ENCODE measurements at places on chromosomes 5 and 9. TPM values are rescaled to one million over a fixed set of nuclear protein-coding genes. Genes with fewer than 3 reads are reported as not detected.
A peak's percentile ranks its signal among the peaks of the same experiment; 100 is the strongest.

DNA sequence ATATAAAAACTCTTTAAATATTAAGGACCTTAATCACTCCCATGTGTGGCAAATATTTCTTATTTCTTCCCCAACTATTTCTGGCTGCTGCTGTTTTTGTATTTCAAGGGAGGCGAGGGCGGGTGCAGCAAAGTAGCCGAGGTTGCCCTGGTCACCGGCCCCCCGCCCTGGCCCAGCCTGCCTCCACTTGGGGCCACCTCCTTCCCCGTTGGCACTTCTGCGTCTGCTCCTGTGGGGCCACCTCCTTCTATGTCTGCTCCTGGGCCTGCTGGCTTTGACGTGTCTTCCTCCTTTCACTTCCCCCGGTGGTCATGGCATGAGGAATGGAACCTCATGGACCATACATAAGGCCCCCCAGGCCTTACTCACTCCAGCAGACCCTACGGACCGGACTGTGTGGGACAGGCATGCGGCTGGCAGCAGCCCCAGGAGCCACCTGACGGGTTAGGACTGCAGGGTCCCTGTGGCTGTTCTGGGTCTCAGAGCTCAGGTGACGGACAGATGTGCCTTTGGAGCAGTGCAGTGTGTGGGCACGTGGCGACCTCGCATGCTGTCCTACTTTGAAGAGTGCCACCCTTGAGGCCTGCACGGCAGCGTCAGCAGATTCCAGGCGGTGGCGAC, 5.8 kb upstream of the ENTPD8 start:
- DNase-seq, result no peak

GRCh38 chr5:26757941-26758340, 280.4 kb downstream of the CDH9 start:
- DNase-seq, result no peak

DNA sequence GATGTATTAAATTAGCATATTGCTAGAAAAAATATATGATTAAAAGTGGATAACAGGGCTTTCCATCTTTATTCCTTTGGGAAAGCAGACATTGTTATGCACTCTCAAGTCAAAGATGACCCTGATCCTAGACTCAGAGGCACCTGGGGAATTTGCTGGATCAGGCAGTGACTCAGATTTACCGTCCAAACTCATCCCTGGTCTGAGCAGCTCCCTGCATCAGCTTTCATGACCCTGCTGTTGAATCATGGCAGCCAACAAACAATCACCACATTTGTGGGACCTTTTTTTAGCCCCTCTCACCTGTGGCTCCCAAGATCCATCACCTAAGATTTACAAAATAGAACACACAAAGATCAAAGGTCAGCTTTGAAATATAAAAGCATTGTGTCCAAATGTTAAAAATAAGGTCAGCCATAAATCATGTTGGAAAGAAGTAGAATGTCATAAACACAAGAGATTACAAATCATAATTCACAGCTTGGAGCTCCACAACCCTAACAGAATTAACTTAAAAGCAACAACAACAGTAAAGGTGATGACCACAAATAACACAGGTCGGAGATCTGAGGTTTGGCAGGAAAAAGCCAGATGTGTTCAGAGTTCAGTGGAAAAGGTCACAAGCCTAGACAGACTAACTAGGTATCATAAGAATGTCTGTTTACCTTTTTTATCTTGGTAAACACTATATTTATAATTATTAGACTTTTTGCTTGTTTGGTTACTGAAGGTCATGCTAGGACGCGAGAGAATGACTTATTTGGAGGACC, 55.5 kb downstream of the ZFAND5 start:
- peak; percentile 59 for DNase-seq

DNA sequence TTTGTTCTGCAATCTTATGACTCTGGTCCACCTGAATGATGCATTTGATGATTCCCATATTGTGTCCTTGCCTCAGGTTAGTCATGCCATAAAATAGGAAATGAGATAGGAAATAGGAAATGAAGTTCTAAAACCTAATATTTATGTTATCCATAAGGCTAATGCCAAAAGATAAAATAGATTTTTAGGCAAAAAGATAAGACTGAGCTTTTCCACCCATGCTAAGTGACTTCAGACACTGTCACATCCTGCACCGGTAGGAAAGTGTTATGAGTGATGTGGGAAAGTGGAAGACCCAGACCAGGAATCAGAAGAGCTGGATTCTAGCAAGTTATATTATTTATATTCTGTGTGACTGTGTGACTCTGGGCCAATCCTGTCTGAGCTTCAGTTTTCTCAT, 600.8 kb upstream of the DMAC1 start:
- no peak for DNase-seq

The MCTP1 gene
- 22.3 TPM for total RNA-seq

DNA sequence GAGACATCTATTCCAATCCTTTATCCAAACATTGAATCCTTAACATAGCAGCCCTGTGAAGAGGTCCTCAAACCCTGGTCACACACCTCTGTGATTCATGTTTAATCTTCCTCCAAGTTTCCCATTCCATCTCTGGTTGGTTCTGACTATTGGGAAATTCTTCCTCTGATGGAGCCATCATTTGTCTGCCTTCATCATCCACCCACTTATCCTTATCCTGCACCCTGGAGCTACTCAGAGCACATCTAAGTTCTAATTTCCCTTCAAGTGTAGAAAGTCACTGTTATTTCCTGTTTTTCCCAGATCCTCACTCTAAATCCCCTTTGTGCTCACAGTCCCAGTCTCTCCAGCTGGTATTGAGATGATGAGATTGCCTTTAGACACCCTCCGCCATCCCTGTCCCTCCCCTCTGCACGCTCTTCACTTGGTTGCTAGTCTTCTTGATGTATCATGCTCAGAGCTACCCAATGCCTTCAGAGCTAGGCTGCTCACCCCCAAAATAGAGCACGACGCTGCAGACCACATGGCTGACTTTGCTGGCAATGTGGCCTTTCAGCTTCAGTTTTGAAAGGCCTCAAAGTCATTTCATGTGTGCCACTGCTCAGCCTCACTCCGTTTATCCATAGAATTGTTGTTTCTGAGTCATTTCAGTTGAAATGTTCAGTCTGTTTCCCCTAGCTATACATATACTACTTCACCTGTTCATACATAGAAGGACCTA, 154.3 kb downstream of the PALM2AKAP2 start:
- no peak for DNase-seq

The GBGT1 gene
- 3.1 TPM for total RNA-seq

DNA sequence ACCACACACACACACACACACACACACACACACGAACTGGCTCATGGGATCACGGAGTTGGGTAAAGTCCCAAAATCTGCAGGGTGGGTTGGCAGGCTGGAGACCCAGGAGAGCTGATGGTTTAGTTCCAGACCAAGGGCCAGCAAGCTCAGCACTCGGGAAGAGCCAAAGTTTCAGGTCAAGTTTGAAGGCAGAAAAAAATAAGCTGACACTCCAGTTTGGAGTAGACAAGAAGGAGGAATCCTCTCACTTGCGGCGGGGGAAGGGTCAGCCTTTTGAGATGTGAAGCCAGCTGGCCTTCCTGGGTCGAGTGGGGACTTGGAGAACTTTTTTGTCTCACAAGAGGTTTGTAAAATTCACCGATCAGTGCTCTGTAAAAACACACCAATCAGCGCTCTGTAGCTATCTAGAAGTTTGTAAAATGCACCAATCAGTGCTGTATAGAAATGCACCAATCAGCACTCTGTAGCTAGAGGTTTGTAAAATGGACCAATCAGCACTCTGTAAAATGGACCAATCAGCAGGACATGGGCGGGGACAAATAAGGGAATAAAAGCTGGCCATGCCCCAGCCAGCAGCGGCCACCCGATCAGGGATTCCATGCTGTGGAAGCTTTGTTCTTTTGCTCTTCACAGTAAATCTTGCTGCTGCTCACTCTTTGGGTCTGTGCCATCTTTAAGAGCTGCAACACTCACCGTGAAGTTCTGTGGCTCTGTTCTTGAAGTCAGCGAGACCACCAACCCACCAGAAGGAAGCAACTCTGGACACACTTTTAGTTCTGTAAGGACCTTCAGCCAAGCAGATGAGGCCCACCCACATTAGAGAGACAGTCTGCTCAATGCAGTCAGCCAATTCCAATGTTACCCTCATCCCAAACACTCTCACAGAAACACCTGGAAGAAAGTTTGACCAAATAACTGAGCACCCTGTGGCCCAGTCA, 37.8 kb upstream of the UNC5A start:
- no peak for DNase-seq

- no peak for DNase-seq
Measured at GRCh38 chr5:151881621-151882225, 42.9 kb downstream of the GLRA1 start.

DNA sequence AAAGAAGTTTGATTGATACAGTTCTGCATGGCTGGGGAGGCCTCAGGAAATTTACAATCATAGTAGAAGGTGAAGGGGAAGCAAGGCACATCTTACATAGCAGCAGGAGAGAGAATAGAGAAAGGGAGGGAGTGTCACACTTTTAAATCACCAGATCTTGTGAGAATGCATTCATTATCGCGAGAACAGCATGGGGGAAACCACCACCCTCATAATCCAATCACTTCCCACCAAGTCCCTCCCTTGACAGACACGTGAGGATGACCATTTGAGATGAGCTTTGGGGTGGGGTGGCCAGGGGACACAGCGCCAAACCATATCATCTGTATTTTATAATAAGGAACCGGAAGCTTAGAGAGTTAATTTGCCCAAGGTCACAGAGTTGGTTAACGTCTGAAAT, 13.7 kb upstream of the FOCAD start:
- DNase-seq, result no peak

- no peak for DNase-seq
Measured at GRCh38 chr5:122761115-122761514, 13.8 kb upstream of the SNX2 start.

The NPR3 gene
- total RNA-seq, result 2.8 TPM

GRCh38 chr5:124421584-124421983, 324.9 kb downstream of the ZNF608 start:
- DNase-seq, result no peak

DNA sequence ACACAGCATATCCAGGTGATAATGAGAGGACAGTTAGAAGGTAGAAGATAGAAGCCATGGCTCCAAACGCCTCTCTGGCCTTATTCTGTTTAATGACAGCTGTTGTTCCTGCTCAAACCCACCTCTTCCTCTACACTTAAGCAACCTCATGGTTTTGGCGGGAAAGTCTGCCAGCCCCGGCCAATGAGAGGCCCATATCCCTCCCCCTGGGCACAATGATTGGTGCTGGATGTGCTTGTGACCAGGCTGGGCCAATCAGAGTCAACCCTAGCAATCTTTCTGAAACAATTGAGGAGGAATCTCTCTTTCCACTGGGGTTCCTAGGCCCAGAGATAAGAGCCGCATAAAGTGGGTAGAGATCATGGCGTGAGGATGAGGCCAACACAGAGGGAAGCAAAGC, 4.8 kb upstream of the GFI1B start:
- no peak for DNase-seq

DNA sequence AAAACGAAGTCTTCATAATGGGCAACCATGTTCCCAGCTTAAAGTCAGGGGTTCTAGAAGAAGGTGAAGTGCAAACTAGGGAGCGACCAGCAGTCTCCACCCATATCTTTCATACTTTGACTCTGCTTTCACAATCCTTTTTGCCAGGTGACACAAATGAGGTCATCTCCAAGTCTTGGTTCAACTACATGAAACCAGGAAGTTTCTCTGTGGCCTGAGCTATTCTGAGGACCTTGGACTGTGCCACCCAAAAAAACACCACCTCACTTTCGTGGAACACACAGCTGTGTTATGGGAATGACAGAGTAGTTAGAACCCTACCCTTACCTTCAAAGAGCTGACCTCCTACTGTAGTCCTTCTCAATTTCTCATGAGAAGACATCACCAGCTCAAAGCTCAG, 309.2 kb downstream of the AGTPBP1 start:
- no peak for DNase-seq

The CD72 gene
- 0.60 TPM for total RNA-seq

- DNase-seq, result no peak
Measured at GRCh38 chr5:17444496-17444895, 53.5 kb upstream of the TAF11L2 start.

- DNase-seq, result no peak
Measured at GRCh38 chr5:36519881-36520280, 86.5 kb upstream of the SLC1A3 start.

- DNase-seq, result peak; percentile 65
Measured at GRCh38 chr9:3848445-3849114, 322.8 kb upstream of the RFX3 start.

GRCh38 chr9:125633116-125633745, 73.8 kb downstream of the MAPKAP1 start:
- DNase-seq, result peak; percentile 13

The ZNF483 gene
- total RNA-seq, result 5.7 TPM

The SPATA31C1 gene
- total RNA-seq, result not detected

- DNase-seq, result peak; percentile 94
Measured at GRCh38 chr9:36101916-36102741, 34.4 kb upstream of the GLIPR2 start.

- DNase-seq, result no peak
Measured at GRCh38 chr9:136798708-136799078, 2.6 kb downstream of the CCDC183 start.

GRCh38 chr9:133455936-133456335, 3.8 kb upstream of the CACFD1 start:
- no peak for DNase-seq

GRCh38 chr5:15363601-15364000, 136.4 kb upstream of the FBXL7 start:
- no peak for DNase-seq

- peak; percentile 97 for DNase-seq
Measured at GRCh38 chr5:113162770-113163169, 186.2 kb downstream of the DCP2 start.

- peak; percentile 97 for DNase-seq
Measured at GRCh38 chr5:151083081-151083676, 2.3 kb upstream of the TNIP1 start.

- DNase-seq, result no peak
Measured at GRCh38 chr5:134512661-134512999, 12.8 kb upstream of the JADE2 start.

DNA sequence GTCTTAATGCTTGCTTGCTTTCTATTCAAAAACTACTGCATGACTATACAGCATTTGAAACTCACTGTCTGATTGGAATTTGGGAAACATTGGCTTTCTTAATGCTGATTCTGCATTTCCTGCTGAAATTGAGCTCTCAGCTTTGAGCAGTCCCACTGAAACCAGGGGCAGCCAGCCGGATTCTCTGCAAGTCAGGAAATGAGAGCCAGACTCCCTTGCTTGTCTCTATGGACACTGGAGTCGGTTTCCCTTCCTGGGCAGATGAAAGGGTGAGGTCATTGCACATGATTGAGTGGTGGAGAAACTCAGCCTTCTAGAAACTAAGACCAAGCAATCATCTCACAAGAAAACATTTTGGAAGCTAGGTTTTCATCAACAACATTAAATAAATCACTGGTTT, 119.7 kb upstream of the SPATA31C2 start:
- peak; percentile 80 for DNase-seq

The IL3 gene
- not detected for total RNA-seq

- DNase-seq, result peak; percentile 81
Measured at GRCh38 chr5:107671742-107672210, 1.0 kb upstream of the EFNA5 start.

DNA sequence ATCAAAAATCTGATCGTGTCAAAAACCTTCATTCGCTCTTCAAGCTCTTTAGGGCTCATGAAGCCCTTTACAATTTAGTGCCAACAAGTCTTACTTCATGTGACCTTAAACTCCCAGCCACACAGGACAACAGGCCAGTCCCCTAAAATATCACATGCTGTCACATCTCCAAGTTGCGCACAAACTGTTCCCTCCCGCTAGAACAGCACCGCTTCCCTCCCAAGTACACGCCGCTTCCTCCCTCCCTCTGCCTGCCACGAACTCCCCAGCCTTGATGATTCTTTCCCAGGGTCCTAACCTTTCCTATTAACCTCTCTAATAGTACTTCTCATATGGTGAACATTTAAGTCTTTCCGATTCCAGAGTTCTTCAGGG, 91.2 kb downstream of the TLE1 start:
- DNase-seq, result no peak

The DMRTA1 gene
- 5.5 TPM for total RNA-seq

The ADAMTS16 gene
- total RNA-seq, result 1.3 TPM

GRCh38 chr5:156774273-156774672, 75.8 kb upstream of the PPP1R2B start:
- DNase-seq, result no peak

Measured in renal cortical epithelial cell (primary cell).